ENCODE measurements at places on chromosomes 3 and 15.

DNA sequence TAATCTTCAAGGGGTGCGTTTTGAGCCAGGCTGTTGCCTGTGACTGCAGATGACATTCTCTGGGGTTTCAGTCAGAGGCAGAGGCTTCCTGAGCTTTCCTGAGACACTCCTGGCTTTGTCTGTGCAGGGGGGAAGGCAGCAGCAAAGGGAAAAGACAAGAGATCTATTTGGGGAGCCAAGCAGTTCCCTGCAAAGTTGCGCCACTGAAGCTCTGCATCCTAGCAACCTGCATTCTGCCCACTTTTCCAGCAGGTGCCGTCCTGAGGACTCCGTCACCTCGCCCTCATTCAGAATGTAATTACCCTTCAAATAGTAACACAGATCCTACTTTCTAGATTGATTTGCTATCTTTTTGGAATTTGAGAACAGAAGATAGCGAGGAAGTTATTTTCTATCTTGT lies 1.9 kb upstream of the TMEM158 start:
- no peak for DNase-seq

GRCh38 chr3:126180477-126181397 lies at the start of gene ALDH1L1:
TSS of gene ALDH1L1 (minus strand) at chr3:126180586. CDS start at chr3:126160979, 19,607 bp downstream.
- DNase-seq, result no peak

GRCh38 chr3:163644172-163644571 lies 1434.1 kb downstream of the SI start:
- DNase-seq, result no peak

- no peak for DNase-seq
Observed at GRCh38 chr3:14346642-14347041, 55.8 kb upstream of the SLC6A6 start.

DNA sequence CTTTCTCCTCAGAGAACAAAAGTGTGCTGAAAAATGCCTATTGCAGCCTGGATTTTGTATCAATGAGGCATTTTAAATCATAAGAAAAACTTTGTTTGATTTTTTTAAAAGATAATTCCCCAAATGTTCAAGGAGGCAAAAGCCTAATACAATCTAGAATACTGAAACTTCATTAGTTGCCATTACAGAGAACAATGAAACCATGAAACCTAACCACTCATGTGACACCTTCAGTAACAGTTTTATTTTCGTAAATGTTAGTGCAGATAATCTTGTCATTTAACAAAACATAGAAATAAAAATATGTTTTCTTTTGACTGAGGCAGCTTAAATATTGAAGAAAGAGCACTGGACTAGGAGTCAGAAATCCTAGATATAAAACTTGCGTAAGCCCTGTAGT lies 655.9 kb downstream of the RBMS3 start:
- DNase-seq, result no peak

GRCh38 chr3:66816090-66816761 lies 181.9 kb upstream of the KBTBD8 start:
- no peak for DNase-seq

- DNase-seq, result no peak
Observed at GRCh38 chr3:8204853-8205650, 296.6 kb upstream of the LMCD1 start.

GRCh38 chr3:112233083-112233482 lies 60.9 kb downstream of the SLC9C1 start:
- DNase-seq, result no peak

DNA sequence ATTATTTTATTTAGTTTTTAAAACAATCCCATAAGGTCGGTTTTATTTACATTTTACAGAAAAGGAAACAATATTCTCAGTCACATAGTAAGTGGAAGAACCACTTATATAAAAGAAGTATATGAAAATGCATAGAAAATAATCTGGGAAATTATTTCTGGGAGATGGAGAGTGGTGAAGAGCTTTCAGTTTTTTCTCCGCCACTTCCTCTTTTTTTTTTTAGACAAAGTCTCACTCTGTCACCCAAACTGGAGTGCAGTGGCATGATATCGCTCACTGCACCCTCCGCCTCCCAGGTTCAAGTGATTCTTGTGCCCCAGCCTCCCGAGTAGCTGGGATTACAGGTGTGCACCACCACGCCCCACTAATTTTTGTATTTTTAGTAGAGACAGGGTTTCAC lies 21.2 kb downstream of the RAD51 start:
- DNase-seq, result no peak

DNA sequence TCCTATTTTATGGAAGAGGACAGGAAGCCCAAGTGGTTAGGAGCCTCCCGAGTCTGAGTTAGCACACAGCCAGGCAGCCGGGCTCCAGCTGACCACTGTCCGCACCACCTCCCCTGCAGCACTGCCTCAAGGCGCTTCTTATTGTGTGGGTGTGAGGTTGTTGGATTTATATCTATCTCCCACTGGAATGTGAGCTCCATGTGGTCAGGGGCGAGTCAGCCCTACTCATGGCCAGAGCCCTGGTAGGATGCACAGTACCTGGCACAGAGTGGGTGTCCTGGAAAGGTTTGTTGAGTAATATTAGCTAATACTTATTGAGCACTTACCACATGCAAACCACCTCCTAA lies 9.7 kb upstream of the FBLN2 start:
- no peak for DNase-seq

DNA sequence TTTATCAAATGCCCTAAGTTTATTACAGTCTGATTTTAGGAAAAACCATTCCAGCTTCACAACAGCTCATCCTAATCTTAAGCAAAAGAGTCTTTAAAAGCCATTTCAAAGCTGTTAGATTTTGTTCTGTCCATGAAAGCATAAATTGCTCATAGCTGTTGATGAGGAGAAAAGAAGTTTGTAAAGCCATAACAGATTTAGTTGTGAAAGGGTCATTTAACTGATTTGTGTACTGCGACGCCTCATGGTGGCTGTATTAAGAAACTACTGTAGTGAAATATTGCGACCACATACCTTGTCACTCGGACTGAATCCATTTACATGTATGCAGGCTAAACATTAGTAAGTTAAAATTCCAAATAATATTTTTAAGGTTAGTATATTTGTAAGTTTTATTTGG lies 20.9 kb downstream of the BBX start:
- DNase-seq, result no peak

GRCh38 chr15:71118881-71119632 lies 3.8 kb downstream of the THSD4 start:
- no peak for DNase-seq

DNA sequence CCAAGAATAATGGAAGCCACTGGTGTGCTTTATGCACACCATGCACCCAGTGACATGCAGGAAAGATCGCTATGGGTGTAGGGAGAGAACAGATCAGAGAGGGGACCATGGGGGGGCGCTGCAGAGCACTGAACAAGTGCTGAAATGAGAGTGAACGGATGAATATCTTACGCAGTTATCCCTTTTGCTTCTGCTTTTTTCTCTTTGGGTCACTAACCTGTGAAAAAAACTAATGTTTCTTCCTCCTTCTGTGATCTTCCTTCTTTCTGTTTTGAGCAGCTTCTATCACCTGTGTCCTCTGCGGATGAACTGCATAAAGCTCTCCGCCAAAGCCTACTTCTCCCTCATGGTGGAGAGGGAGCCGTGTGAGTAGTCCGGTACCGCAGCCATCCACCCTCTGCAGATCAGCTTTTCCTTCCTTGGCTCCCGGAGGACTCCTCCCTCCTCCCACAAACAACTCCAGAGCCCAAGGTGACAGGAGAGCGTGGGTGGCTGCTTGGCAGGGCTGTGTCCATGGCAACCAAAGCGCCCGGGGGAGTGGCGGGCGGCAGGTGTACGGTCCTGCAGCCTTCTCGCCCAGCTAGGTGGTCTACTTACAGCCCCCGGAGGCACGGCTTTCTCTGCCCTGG lies 106.2 kb downstream of the DGKG start:
- no peak for DNase-seq

GRCh38 chr3:108292450-108292849 lies 3.9 kb upstream of the HHLA2 start:
- no peak for DNase-seq

GRCh38 chr3:50876947-50877346 lies 202.2 kb downstream of the DOCK3 start:
- DNase-seq, result no peak

DNA sequence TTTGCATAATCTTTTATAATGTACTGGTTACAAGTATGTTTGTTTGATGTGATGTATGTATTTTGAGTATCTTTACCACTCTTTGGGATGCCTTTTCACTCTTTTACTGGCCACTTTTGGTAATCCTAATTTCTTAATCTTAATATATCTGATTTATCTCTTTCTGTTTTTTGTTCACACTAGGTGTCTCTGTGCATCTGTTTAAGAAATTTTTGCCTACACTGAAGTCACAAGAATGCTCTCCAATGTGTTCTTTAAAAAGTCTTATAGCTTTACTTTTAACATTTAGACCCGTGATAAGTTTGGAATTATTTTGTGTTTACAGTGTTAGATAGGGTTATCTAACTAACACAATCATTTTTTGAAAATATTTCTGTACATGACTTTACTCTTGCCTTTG lies 659.1 kb downstream of the SI start:
- DNase-seq, result no peak

- no peak for DNase-seq
Observed at GRCh38 chr3:48535578-48535977, 21.0 kb downstream of the PFKFB4 start.

GRCh38 chr3:122094125-122094524 lies 39.0 kb downstream of the CD86 start:
- DNase-seq, result no peak

GRCh38 chr15:43446344-43446743 lies 46.6 kb downstream of the TP53BP1 start:
- no peak for DNase-seq
